Stimulated activated CD8-positive, alpha-beta memory T cell treated with anti-CD3 and anti-CD28 coated beads, Interleukin-4, amount 100 ng/mL, for 24 hours (primary cell): ENCODE measurements at places on chromosomes 7 and 10.

- DNase-seq, result no peak
Observed at GRCh38 chr7:12389089-12389700, 14.5 kb downstream of the VWDE start.

DNA sequence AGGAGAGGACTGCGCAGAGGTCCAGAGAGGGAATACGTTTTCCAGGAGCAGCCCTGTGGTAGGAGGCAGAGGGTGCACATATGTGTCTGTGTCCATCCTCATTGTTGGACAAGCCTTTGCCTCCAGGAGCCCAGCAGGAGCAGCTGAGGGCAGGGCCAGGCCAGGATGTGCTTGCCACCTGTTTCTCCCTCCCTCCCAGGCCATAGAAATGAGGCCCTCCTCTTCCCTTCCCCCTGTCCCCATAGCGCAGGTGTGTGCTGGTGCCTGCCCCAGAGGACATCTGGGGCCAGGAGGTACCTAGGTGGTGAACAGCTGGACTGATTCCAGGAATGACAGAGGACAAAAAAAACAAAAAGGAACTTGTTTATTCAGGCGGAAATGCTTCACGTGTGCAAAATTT is 10.5 kb upstream of the CXCL12 start:
- DNase-seq, result no peak

DNA sequence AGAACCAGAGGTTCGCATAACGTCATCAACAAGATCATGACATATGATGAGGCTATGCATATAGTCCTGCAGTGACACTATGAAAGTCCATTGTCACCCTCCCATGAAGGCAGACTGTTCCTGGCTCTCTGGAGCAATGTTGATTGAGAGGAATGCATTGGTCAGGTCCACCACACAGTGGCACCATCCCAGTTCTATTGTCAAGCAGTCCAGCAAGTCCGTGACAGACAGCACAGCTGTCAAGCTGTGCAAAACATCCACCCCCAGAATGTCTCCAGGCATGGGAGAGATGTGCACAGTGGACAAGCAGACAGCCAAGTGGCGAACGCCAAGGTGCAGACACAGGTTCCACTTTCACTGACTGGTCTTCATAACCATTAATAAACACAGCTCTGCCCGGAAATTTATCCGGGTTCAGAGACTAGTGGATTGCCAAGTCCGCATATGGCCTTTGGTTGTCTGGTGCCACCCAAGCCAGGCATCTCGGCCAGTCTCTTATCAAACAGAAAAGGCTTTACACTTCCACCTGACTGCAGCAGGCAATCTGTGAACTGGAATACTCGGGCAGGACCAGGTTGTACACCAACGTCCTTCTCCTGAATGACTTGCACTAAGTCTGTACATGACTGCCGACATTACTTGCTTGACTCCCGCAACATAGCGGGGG is 7.2 kb downstream of the RNF133 start:
- DNase-seq, result no peak

DNA sequence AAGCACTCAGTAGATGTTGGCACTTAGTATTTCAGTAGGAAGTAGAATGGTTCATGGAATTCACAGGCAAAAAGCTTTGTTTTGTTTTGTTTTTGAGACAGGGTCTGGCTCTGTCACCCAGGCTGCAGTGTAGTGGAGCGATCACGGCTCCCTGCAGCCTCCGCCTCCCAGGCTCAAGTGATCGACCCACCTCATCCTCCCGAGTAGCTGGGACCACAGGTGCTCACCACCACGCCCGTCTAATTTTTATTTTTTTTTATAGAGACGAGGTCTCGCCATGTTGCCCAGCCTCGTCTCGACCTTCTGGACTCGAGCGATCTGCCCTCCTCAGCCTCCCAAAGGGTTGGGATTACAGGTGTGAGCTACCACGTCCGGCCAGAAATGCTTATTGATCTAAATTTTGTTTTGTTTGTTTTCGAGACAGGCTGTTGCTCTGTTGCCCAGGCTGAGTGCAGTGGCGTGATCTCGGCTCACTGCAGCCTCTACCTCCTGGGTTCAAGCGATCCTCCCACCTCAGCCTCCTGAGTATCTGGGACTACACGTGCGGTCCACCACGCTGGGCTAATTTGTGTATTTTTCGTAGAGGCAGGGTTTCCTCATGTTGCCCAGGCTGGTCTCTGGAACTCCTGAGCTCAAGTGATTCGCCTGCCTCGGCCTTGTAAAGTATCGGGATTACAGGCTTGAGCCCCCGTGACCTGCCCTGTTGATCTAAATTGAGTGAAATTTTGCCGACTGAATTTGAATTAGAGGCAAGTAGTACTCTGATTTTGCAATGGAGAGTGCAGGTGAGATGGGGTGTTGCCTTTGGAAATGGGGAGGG is 1.7 kb downstream of the GLRX3 start:
- no peak for DNase-seq

DNA sequence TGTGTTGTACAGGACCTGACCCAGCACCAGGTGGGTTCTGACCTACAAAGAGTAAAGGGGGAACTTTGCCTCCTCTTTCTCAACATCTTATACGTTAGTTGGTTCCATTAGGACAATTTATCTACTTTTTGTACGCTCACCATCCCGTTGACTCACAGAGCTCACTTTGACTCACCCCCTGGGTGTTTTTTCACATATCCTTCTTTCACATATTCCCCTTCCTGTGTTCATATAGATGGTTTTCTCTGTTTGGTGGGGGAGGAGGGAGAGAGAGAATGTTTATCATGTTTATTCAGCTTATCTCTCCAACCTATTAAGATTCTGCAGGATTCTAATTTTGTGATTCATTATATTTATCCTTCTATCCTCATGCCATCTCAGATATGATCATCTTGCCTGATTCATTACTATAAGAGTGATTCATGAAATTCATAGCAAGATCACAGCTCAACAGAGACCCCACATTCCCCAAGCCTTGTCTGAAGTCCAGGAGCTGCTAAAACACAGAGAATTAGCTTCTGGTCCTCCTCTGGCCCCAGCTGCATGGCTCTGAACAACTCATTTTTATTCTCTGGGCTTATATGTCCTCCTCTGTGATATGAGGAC is 37.2 kb downstream of the PRSS2 start:
- DNase-seq, result no peak

GRCh38 chr10:132571650-132572544 is 34.3 kb downstream of the INPP5A start:
- peak; percentile 46 for DNase-seq

DNA sequence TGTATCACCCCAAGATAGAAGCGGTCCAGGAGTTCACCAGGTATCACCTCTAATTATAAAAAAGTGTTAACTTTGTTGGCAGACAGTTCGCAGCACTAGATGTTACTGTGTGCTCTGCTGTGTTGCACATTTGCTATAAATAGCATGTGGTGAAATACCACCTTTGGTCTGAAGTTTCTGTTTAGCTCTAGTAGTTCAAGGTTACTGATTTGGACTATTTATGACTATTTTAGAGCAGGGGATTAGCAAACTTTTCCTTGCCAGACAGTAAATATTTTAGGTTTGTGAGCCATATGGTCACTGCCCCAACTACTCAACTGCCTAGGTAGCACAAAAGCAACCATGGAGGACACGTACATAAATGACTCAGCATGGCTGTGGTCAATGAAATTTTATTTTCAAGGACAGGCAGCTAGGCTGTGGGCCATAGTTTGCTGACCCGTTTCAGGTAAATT is 16.5 kb downstream of the DENND10 start:
- no peak for DNase-seq

DNA sequence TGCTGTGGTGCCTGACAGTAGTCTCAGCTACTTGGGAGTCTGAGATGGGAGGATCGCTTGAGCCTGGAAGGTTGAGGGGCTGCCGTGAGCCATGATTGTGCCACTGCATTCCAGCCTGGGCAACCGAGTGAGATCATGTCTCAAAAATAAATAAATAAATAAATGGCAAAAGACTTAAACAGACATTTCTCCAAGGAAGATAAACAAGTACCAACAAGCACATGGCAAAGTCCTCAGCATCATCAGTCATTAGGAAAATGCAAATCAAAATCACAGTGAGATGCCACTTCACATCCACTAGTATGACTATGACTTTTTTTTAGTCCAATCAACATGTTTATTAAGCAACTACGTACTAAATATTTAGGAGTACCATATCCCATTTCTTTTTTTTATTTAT is 21.3 kb upstream of the KPNA7 start:
- no peak for DNase-seq

DNA sequence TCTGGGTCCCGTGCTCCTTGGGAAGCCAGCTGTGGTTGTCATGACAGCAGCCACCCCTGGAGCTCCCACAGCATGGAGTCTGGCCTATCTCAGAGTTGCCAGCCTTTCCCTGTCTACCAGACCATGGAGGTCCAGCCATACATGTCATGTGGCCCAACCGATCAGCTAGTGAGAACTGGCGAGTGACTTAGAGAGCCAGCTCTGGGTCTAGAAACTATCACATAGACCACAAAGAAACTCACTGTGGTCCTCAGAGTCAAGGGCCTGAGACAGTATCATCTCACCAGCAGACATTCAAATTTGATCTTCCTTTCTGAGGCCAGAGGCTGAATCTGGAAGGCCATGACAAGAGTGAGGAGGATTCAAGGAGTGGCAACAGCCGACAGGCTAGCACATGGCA is 223.3 kb upstream of the GPR26 start:
- no peak for DNase-seq

DNA sequence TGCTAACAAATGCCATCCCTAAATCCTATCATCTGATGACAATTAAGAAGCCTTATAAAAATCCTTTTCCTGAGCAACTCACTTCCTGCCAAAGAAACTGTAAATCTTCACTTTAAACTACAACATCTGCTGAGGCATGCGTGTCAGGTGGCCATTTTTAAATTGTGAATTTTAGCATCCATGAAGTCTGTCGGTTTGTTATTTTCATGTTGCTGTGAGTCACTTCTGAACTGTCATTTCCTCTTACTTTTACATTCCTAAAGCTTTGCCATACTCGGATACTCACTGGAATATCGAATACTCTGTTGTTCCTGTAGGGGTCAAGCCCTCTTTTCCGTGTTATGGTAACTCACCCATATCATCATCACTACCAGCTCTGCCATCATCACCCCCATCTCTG is 34.3 kb upstream of the TMEM26 start:
- no peak for DNase-seq

GRCh38 chr7:28767356-28767755 is 190.8 kb downstream of the TRIL start:
- no peak for DNase-seq

DNA sequence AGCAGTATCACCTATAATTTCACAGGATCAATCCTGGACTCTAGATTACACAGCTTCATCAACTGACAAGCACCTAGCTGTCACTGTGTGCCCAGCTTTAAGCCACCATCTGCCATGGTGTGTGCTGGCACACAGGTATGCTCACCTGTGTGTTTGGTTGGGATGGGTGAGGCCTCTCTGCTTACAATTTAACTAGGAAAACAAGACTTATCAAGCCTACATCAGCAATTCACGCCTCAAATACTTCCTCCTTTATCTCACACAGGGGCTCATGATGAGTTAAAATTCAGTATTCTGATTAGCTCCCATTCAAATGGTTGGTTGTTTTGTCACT is 608.2 kb downstream of the PARD3 start:
- DNase-seq, result no peak

- DNase-seq, result no peak
Observed at GRCh38 chr10:88159127-88159829, 295.9 kb downstream of the PTEN start.

DNA sequence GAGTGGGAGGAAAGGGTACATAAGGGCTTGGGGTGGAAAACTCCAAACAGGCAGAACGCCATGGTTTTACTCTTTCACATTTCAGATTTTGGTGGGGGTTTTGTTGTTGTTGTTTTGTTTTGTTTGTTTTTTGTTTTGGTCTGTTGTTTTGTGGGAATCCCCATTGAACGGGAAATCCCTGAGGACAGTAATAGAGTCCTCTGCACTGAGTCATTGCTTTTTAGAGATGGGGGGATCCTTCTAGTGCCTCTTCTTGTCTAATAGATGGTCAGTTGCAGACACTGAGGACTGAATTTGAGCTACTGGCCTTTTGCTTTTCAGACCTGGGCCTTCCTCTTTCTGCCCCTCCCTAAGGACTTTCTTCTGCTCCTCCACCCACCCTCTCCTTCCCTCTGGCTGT is 20.0 kb downstream of the TRPV5 start:
- no peak for DNase-seq

GRCh38 chr7:111356941-111357340 is 205.4 kb downstream of the IMMP2L start:
- DNase-seq, result no peak

GRCh38 chr7:140671966-140672365 is 779 bp upstream of the ADCK2 start:
- DNase-seq, result no peak

- DNase-seq, result no peak
Observed at GRCh38 chr7:27010068-27010467, 85.7 kb downstream of the HOXA1 start.

DNA sequence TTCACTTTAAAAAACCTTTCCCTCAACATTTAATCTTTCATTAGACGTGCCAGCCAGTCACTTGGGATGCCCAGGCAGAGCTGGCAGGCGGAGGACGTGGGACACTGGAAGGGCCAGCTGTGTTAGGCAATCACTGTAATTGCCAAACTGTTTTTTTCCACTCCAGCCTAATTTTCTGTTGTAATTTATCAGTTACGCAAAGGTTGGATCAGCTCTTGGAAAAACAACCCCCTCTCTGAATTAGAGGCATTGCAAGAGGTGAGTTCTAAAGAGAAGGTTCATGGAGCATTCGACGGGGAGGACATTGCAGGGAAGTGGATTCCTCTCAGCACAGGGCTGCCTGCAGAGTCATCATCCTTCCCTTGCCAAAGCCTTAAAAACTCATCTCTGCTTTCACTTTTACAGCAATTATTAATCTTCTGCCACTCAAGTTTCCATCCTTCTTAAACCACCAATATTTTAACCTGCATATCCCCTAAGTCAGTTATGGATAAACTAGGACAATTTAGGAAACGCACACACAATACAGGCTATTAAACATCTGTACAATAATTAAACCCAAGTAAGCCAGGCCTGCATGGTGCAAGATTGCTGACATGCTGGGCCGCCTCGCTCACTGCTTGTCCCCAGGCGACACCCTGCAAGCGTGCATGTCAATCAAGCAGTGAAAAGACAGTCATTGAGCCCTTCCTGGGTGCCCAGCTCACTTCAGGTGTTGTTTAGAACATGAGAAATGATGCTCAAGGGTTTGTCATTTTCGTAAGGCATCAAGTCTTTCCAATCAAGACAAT is 272.3 kb upstream of the RNF32 start:
- no peak for DNase-seq

DNA sequence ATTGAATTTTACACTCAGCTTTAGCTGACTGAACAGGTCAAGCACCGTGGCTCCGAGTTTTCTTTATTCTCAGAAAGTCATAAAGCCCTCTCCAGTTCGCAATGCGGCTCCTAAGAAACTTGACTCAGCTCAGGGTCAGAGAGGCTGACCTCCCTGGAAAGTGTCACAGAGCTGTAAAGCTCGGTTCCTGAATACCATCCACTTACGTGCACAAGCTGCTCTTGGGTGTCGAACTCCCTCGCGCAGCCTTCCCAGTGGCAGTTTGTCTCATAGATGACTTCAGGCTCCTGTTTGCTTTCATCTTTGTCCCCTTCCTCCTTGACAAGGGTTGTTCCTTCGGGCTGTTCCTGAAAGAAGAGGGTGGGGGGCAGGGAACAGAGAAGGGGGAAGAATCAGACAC is 213.7 kb downstream of the GLI3 start:
- DNase-seq, result no peak
